ENCODE measurements at places on chromosomes 2 and 18. TPM values are rescaled to one million over a fixed set of nuclear protein-coding genes. Genes with fewer than 3 reads are reported as not detected.

ADAM23 gene
- total RNA-seq, result 4.2 TPM

FIGN gene
- 2.4 TPM for total RNA-seq

VWA3B gene
- not detected for total RNA-seq

GRCh38 chr2:187349326-187349944, 98.6 kb downstream of the CALCRL start:
- no peak for DNase-seq

- DNase-seq, result no peak
Observed at GRCh38 chr2:14751581-14751980, 119.1 kb downstream of the LRATD1 start.

Measured in H4 (cell line).